ENCODE measurements at places on chromosomes 11 and 22. TPM values are rescaled to one million over a fixed set of nuclear protein-coding genes. Genes with fewer than 3 reads are reported as not detected.
A peak's percentile ranks its signal among the peaks of the same experiment; 100 is the strongest.

DNA sequence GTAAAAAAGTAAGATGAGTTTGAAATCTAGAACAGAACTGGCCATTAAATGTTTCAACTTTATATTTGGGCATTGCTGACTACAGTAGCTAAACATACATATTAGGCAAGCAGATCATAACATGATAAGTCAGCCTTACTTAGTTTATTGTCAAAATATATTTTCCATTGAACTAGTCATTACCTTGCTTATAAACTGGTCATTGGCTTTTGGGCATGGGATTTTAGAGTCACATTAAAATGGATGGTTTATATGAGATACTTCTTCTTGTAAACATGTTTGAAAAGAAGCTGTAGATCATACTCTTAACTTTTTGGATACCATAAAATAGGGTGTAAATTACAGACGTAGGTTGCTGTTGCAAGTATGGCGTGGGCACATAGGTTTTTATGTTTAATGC, 2.7 kb downstream of the HIPK3 start:
- no peak for DNase-seq

Gene TYR
- total RNA-seq = not detected

GRCh38 chr11:93741882-93742226, 382 bp downstream of the C11orf54 start:
- peak; percentile 89 for DNase-seq

- peak; percentile 56 for DNase-seq
These were observed 28.6 kb upstream of the OR10G7 start for GRCh38 chr11:124069429-124070401.

- DNase-seq = no peak
These were observed 9.1 kb downstream of the FLRT1 start for GRCh38 chr11:64044730-64045393.

Gene MUC5B
- total RNA-seq = 0.10 TPM

DNA sequence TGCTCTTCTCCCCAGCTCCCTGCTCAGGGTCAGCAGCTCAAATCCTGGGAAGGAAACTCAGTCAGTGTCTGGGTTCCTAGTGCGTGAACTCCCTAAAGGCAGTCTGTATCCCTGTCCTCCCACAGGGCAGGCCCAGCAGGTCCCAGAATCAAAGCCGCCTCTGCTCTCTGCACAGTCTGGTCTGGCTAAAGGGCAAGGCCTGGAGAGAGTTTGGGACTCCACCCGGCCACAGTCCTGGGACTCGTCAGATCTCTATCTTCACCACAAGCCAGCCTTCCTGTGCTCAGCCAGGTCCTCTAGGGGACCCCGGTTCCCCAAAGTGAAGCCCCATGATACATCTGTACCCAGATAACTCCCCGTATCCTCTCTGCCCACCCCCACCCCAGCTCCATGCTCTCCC, 56.2 kb upstream of the CSNK2A3 start:
- DNase-seq = no peak

Gene ZNF214
- total RNA-seq = 2.5 TPM

- DNase-seq = no peak
These were observed 54.9 kb downstream of the LRP5 start for GRCh38 chr11:68367252-68367651.

GRCh38 chr11:125292100-125292499, 127.5 kb downstream of the PKNOX2 start:
- DNase-seq = no peak

DNA sequence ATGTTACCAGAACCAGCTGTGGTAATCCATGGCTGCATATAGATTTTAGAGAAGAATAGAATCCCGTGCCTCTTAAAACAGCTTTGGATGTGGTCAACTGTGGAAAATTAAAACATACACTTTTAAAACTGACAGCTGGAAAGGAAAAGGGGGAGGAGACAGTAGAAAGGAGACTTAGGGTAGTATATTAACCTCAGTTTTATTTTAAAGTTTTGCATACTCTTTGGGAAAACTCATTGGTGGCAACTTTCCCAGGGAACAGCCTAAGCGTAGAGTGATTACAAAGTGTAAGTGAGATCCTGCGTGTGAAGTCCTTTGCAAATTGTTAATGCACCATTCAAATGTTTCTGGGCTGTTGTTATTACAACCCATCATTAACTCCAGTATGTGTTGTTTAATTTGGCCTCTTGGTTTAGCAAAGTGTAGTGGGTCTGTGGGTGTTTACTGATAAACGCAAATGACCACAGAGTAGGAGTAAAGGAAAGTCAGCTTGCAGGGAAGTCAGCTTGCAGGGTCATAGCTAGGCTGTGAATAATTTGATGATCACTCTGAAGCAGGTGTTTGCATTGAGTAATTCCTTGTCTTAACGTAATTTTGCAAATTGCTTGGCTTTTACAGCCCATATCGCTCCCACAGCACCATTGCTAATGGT, 88.0 kb upstream of the DBX1 start:
- DNase-seq = no peak

DNA sequence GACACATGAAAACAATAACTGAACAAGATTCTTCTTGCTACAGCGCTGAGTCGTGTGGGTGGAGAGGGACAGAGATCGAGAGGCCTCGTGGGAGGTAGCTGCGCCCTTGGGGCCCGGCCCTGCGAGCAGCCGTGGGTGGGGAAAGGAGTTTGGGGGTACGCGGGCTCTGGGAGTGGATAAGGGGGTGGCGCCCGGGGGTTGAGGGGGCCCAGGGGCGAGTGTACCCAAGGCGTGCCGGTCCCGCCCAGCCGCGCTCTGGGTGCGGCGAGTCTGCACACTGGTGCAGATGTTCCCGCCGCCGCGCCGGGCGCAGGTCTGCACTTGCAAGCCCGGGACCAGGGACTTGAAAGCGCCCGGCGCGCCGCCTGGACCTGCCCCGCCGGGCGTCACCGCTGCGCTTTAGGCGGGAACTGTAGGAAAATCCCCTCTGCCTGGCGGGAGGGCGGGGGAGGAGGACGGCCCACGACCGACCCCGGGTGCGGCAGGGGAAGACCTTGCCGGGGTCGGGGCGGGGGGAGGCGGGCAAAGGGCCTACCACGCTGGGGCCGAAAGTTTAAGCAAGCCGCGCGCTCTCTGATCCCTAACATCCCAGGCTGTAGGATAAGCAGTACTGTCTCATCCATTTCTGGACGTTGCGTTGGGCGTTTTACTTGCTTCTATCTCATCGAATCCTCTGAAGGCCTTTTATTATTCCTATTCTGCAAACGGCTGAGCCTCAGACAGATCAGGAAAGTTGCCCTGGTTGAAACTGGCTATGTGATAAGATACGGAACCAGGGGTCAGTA, 1.4 kb upstream of the KREMEN1 start:
- DNase-seq = peak; percentile 55

DNA sequence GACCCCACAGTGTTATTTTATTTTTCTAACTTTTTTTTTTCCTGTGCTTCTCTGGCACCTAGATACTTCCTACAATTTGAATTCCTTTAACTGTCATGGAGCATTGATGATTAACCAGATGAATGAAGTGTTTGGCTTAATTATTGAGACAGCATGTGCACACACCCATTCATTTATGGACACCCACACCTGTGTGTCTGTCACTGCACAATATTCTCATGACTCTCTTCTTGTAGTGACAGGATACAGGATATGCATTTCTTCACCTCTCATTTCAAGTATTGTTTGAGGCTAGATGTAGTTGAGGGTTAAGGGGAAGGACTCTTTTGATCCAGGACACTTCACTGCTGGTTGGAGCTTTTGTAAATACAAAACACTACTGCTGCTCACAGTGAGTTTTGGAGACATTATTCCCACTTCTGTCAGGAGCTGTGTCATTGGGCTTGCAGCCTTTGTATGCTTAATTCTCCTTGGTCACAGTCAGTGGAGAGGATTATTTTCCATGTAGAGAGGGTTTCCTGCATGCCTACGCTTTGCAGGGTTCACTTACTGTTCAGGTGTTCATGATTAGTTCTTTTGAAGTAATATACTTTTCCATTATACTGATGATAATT, 33.5 kb downstream of the SPECC1L start:
- peak; percentile 25 for DNase-seq

DNA sequence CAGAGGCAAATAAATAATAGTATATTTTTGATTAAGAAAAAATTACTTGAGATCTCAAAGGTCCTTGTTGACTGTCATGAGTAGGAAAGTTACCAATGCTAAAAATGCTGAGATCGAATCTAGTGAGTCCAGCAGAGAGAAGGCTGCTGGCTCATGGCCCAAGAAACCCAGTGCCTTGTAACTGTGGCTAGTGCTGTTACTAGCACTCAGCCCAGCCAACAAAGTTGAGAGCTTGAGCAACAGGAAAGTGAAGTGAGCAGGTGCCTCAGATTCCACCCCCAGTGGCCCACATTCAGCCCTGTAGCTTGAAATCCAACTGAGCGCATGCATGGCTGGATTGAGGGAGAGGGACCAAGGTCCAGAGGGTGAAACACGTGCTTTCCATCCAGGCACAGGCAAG, 398.2 kb downstream of the SHANK2 start:
- DNase-seq = no peak

- no peak for DNase-seq
These were observed 108.4 kb downstream of the MED15 start for GRCh38 chr22:20615533-20616450.

DNA sequence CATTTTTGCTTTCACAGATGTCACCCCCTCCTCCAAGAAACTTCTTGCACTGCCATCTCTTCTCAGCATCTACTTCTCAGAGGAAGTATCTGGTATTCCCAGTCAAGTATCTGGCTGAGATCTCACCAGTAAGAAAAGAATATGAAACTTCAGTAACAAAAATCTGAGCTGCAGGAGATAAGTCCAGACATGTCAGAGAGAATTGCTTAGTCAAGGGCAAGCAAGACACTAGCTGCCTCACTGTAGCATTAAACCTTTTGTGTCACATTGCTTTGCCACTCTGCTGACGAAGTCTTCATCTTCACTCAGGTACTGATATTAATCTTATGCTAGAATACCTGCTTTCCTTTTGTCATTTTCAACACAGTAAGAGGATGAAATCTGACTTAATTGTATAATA, 70.6 kb upstream of the ZC3H12C start:
- no peak for DNase-seq

DNA sequence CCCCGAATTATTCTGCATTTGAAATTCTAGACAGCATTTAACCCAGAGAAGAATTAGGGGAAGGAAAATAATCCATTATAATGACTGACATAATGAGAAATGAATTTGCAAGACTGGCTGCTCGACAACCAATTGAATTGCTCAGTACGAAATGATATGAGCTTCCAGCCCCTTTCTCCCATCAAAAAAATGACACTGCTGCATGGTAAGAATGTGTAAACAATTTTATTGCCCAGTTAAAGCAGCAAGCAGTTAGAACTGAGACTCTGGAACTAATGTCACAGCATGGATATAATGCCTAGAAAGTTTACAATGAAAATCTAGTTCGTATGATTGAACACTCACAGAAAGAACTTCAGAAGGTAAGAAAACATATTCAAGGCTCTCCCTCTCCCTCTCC, 24.7 kb upstream of the PCF11 start:
- DNase-seq = no peak

GRCh38 chr11:71164186-71164585, 88.2 kb downstream of the SHANK2 start:
- DNase-seq = no peak

GRCh38 chr11:92259861-92260260, 35.2 kb downstream of the FAT3 start:
- no peak for DNase-seq

DNA sequence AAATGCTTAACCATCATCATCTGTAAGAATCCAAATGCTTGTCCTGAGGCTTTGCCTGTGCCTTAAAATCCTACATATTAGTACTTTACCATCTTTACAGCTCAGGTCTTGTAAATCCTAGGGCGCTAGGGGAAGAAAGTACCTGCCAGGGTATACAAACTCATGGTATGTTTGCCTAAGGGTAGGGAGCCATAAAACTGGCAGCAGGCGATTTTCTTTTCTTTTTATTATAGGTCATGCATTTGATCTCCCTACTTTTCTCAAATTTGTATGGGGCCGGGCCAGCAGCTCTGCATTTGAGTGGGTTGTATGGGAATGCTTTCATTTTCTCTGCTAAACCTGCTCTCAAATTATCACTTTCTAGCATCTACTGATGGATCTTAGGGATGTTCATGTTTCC, 24.0 kb upstream of the ZBED5 start:
- no peak for DNase-seq

- DNase-seq = peak; percentile 85
These were observed 37.2 kb upstream of the ACER3 start for GRCh38 chr11:76823481-76824028.
